ENCODE measurements at places on chromosomes 7 and 10. TPM values are rescaled to one million over a fixed set of nuclear protein-coding genes. Genes with fewer than 3 reads are reported as not detected.

KCNH2 gene
- 0.82 TPM for total RNA-seq

COL1A2 gene
- 859 TPM for total RNA-seq

SLC13A1 gene
- total RNA-seq = not detected

FGFR2 gene
- total RNA-seq = 71.3 TPM

GRCh38 chr10:102583435-102584417, 60.6 kb upstream of the TRIM8 start:
- peak; percentile 83 for DNase-seq

DNA sequence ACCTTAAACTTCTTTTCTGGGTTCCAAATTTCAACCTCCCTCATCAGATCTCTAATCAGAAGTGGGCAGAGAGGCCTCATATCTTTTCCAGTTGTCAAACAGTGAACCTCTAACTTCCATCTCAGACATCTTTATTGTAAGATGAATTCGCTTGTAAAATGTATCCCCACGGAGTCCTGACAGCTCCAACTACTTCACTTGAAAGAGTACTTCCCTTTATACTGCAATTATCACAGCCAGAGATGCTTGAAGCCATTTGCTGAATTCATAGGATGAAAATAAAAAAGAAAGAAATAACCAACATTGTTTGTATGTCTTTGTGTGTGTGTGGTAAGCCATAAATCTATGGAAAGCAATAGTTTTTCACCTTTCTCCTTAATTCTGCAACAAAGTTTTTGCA, 175.2 kb downstream of the GRM3 start:
- DNase-seq = no peak

- peak; percentile 72 for DNase-seq
Measured at GRCh38 chr7:132614428-132615318, 38.4 kb upstream of the PLXNA4 start.

GRCh38 chr7:46391231-46392201, 470.4 kb upstream of the IGFBP3 start:
- DNase-seq = no peak

Measured in left lung (tissue), 14 donors.